Motor neuron (in vitro differentiated cells): ENCODE measurements at places on chromosomes 16 and 17.

- no peak for ATAC-seq
These were observed 1.8 kb downstream of the ZNF263 start for GRCh38 chr16:3285131-3285530.

- no peak for ATAC-seq
These were observed 873.3 kb upstream of the SOX9 start for GRCh38 chr17:71247441-71248015.

GRCh38 chr16:31386157-31386984, 6.8 kb upstream of the ITGAD start:
- peak; percentile 86 for ATAC-seq

- ATAC-seq: peak; percentile 74
These were observed 149.6 kb upstream of the GNAO1 start for GRCh38 chr16:56041556-56042140.

- peak; percentile 42 for ATAC-seq
These were observed 54.3 kb upstream of the RBFOX3 start for GRCh38 chr17:79664930-79665737.

DNA sequence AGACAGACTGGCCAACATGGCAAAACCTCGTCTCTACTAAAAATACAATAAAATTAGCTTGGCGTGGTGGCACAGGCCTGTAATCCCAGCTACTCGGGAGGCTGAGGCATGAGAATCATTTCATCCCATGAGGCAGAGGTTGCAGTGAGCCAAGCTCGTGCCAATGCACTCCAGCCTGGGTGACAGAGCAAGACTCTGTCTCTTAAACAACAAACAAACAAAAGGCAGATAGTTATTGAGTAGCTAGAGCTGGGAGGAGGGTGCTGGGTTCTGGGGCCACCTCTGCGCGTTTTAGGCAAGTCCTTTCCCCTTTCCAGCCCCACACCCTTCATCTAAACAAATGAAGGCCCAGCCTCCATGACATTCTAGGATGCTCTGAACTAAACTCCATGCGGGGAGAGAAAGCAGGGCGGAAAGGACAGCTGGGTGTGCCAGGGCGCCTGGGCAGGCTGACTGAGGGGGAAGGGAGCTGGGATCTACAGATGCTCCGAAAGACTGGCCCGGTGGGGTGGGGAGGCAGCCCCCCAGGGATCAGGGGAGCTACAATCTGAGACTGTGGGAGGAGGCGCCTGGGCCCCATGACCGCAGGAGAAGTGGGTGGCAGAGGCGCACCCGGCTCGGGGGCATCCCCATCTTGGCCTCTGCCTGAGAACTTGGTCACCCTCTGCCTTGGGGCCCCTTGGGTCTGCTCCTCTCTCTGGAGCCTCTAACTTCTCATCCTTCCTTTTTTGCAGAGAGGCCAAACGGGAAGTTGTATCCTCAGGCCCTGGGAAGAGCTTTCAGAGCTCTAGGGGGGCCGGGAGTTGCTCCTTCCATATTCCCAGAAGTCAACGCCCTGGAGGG, 910 bp downstream of the ITGAL start:
- ATAC-seq: no peak

DNA sequence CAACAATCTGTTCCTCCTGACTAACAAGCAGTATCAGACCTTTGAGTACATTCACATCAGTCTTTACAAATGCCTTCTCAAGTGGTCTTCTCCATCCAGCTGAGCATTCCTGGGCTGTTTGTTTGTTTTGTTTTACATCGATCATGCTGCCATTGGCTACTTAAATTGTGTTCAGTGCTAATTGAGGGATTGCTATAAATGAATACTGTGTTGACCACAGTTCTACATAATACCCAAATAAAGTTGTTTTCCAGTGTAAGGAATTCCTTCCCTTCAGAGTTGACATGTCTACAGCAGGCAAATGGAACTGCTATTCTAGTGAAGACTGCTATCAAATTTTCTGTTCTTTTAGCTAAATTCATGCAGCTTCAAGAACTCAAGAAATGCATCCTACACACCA, 3.2 kb downstream of the CDH8 start:
- ATAC-seq: no peak

DNA sequence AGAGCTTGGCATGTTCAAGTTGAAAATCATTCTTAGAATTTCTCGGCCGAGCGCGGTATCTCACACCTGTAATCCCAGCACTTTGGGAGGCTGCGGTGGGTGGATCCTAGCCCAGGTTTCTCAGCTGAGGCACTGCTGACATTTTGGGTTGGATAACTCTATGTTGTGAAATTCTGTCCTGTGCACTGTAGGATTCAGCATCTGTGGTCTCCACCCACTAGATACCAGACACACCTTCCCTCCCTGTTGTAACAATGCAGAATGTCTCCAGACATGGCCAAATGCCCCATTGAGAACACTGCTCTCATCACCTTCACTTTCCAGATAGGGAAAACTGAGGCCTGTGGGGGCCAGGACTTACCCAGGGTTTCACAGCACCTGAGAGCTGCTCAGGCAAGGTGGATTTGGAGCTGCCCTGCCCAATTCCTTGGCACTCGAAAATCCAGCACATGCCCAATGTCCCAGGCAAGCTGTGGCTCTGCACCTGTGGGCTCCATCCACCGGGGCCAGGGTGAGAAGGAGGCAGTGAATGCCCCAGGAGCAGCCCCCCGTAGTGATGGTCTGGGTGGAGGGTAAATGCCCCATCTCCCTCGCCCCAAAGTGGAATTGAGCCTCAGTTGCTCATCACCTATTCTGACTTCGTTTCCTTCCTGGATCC, 20.2 kb upstream of the TVP23A start:
- ATAC-seq: no peak
